Stimulated activated naive B cell treated with anti-CD40 and anti-IgM and Interleukin-4, amounts not matched to agents 10 μg/mL and 1 μg/mL and 100 μg/mL, for 72 hours (primary cell): ENCODE measurements at places on chromosomes 12 and 14.

DNA sequence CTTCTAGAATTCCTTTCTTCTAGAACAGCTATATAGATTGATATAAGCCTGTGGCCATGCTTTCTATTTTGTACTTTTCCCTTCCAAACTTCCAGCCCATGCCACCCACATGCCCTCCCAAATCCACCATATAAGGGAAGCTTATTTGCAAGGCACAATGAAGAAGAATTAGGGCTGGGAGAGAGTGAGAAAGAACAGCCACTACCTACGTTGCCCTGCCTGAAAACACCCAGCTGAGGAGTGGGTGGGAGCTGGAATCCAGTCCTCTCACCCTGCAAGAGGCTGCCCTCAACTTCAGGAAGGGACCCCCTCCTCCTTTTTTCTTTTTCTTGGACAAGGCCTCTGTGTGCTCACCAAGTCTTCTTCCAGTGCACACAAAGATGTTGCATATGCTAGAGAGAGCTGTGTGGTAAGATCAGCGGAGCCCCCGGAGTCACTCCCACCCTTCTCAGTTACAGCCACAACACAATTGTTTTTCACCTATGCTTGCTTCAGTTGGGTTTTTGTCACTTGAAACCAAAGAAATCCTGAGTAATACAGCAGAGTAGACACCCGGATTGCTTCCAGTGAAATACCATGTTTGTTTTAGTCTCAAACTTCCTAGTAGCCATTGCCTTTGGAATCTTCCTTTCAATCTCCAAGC, 38.8 kb downstream of the CDKL1 start:
- DNase-seq = no peak
- H3K4me3 ChIP-seq = no peak overlapping the region
- peaks cover 39% of the 10 kb centered on the region for H3K36me3 ChIP-seq
- H3K27me3 ChIP-seq = no peaks in the 10 kb centered on the region
- H3K4me1 ChIP-seq = peaks cover 5% of the 10 kb centered on the region

- no peak overlapping the region for H3K27ac ChIP-seq
- no peak for DNase-seq
- H3K36me3 ChIP-seq = no peaks in the 10 kb centered on the region
- no peak overlapping the region for H3K4me3 ChIP-seq
- no peaks in the 10 kb centered on the region for H3K27me3 ChIP-seq
- peaks cover 25% of the 10 kb centered on the region for H3K4me1 ChIP-seq
Measured at GRCh38 chr12:14167005-14167628, 185.7 kb upstream of the GRIN2B start.

DNA sequence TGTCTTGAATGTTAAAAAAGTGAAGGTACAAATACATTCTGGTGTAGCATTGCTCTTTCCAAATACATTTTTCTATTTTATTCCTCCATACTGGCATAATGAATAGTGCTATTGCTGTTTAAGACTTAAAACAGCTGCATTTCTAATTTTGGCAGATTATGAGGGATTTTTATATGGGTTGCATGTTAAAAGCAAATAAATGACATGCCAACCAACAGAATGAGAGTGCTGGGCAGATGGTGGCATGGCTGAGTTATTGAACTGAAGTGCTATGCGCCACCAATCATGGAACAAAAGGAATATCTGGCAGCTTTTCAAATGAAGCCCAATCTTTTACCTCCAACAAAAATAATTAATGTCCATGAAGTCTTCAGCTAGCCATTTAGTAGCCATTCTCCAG, 215.0 kb downstream of the PRKD1 start:
- no peak for DNase-seq
- no peaks in the 10 kb centered on the region for H3K36me3 ChIP-seq
- H3K27me3 ChIP-seq = no peaks in the 10 kb centered on the region
- H3K4me1 ChIP-seq = no peaks in the 10 kb centered on the region
- no peak overlapping the region for H3K4me3 ChIP-seq

GRCh38 chr14:95387826-95388445, 68.2 kb upstream of the CLMN start:
- H3K4me1 ChIP-seq = no peaks in the 10 kb centered on the region
- no peak overlapping the region for H3K4me3 ChIP-seq
- H3K27ac ChIP-seq = no peak overlapping the region
- DNase-seq = no peak

DNA sequence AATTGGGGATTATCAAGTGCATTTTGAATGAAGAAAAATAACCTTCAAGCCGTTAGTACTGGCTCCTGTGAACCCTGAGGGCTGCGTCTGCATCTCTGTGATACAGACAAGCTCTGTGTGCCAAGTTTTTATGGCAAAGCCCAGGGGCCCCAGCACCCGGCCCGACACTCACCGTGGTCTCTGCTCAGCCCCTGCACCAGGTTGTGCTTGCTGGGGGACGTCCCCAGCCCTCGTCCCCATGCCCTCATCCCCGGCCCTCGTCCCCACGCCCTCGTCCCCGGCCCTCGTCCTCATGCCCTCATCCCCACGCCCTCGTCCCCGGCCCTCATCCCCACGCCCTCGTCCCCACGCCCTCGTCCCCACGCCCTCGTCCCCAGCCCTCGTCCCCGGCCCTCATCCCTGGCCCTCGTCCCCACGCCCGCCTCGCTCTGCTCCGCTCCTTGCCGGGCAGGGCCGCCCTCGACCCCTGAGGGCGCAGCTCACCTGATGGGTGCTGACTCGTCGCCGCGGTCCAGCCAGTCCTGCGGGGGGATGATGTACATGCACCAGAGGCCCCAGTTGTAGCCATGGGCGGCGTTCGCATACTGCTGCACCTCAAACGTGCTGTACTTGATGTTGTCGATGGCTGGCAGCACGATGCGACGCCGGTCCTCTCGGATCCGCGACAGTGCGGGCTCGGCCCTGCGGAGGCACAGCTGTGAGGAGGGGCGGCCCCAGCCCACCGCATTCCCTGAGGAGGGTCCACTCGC, 72.0 kb downstream of the GALNT9 start:
- no peak for DNase-seq
- no peak overlapping the region for H3K4me3 ChIP-seq
- no peaks in the 10 kb centered on the region for H3K36me3 ChIP-seq
- peaks cover 2% of the 10 kb centered on the region for H3K4me1 ChIP-seq
- H3K27ac ChIP-seq = no peak overlapping the region
- H3K27me3 ChIP-seq = peaks cover 10% of the 10 kb centered on the region

- DNase-seq = no peak
- no peaks in the 10 kb centered on the region for H3K27me3 ChIP-seq
- no peaks in the 10 kb centered on the region for H3K4me1 ChIP-seq
- no peak overlapping the region for H3K4me3 ChIP-seq
- no peaks in the 10 kb centered on the region for H3K36me3 ChIP-seq
Measured at GRCh38 chr12:92629349-92630065, 73.3 kb upstream of the PLEKHG7 start.

DNA sequence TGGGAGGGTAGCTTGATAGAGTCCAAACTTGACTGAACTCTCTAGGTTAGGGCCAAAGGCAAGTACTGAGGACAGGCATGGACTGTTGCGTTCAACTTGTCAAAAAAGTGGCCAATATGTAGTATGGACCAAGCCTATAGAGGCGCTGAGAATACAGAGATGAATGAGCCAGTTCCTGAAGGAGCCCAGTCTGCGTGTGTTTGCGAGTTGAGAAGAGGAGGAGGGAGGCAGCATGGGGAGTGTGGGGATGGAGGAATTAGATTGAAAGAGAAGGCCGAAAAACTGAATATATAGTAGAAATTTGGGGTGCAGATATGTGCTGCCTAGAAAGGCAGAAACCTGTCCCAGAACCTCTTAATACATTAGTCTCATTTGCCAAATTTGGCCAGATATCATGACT, 412.4 kb downstream of the PCNX1 start:
- H3K27me3 ChIP-seq = peaks cover 6% of the 10 kb centered on the region
- peak overlapping the region; percentile 95 for H3K4me3 ChIP-seq
- H3K4me1 ChIP-seq = peaks cover 28% of the 10 kb centered on the region
- peak overlapping the region; percentile 95 for H3K27ac ChIP-seq
- peaks cover 5% of the 10 kb centered on the region for H3K36me3 ChIP-seq
- no peak for DNase-seq

DNA sequence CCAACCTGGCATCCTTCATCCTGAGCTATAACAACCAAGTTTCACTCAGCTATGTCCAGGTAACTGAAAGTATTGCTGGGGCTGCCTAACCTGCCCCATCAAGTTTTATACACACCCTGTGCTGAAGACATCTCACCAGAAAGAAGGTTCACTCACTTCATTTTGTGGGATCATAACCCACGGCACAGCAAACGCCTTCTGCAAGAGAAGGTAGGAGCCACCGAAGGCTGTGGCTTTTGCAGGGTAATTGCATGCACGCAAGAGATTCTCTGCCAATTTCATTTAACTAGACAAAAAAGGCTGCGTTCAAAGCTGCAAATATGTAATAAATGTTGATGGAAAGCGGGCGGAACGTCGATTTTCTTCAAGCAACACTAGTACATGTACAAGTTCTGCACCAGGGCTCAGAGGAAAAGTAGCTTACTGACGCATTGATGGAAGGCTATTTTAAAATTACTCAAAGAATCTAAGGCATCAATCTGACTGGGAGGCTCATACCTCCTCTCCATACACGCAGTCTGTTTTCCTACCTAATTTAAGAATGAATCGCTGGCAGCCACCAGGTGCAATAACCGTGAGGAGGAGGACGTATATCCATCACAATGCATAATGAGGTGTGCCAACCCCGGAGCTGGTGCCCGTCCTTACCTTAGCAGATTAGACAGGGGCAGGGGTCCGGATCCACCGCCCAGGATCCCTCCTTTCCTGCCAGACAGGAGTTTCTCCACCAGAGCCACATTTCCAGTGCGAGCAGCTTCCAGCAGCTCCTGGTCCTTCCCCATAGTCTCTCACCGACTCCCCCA, 1.1 kb downstream of the ANKS1B start:
- H3K27ac ChIP-seq = no peak overlapping the region
- H3K4me3 ChIP-seq = peak overlapping the region; percentile 78
- H3K36me3 ChIP-seq = no peaks in the 10 kb centered on the region
- DNase-seq = no peak
- peaks cover 14% of the 10 kb centered on the region for H3K4me1 ChIP-seq

DNA sequence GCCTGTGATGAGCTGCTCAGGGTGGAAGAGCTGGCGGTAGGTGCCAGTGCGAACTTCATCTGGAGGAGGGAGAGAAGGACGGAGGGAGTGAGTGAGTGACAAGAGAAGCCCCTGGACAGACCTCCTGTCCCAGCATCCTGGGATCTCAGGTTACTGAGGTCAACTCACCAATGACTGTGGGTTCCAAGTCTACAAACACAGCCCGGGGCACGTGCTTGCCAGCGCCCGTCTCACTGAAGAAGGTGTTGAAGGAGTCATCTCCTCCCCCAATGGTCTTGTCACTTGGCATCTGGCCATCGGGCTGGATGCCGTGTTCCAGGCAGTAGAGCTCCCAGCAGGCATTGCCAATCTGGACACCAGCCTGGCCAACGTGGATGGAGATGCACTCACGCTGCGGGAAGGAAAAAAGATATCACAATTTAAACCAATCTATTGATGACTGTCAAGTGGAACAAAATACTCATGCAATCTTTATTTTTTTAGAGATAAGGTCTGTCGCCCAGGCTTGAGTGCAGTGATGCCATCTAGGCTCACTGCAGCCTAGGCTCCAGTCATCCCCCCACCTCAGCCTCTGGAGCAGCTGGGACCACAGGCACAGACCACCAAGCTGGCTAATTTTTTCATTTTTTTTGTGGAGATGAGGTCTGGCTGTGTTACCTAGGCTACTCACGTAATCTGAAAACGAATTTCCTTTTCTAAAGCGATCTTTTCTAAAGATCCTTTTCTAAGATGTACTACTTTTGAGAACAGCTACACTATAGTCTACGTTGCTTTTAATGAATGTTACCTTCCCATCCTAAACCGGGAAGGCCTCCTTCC, 1.7 kb downstream of the TUBA1B start:
- H3K4me1 ChIP-seq = peaks cover 26% of the 10 kb centered on the region
- H3K36me3 ChIP-seq = peaks cover 36% of the 10 kb centered on the region
- H3K27ac ChIP-seq = peak overlapping the region; percentile 100
- DNase-seq = no peak
- H3K27me3 ChIP-seq = no peaks in the 10 kb centered on the region
